Mesendoderm (in vitro differentiated cells): ENCODE measurements at places on chromosomes 16 and 17.
A peak's percentile ranks its signal among the peaks of the same experiment; 100 is the strongest.

DNA sequence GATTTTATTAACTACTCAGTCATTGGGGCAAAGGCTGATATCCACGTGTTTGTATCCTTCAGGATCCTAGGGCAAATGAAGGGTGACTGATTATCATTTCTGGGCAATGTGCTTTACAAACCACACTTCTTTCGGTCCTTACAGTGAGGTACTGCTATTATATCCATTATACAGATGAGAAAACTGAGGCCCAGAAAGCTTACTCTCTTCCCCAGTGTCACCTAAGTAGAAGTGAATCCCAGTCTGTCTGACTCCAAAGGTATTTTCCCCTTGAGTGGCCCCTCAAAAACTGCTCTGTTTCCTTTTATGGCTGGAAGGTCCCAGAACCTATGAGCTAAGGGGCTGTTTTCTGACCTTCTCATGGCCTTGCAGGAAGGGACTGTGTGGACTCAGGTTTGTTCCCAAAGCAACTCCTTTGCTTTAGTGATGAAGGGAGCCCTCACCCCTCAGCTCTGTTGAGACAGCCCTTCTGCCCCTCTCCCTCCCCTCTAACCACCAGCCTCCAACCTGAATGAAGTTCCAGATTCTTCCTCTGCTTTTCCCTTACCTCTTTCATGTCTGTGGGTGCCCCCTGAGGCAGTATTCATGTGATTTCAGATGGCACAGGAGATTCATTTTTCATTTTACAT, 27.4 kb upstream of the ADGRG1 start:
- DNase-seq: no peak

- no peak for DNase-seq
Measured at GRCh38 chr16:50568187-50568815, 20.1 kb downstream of the NKD1 start.

- DNase-seq: no peak
Measured at GRCh38 chr16:11562411-11562810, 24.3 kb downstream of the LITAF start.

DNA sequence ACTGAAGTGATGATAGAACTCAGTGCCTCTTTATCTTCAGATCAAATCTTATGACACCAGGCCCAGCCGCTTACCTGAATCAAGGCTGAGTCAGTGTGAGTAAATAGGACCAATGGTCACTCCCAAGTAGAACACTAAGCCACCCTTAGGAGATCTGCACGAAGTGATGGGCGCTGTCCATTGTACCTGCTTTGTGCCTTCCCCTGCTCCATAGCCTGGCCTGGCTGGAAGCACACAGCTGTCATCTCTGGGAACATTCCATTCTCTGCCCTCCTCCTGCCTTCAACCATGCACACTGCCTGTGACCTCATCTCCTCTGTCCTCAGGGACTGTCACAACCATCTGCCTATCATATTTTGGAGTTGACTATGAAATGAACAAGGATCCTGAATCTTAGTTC, 279.5 kb upstream of the ASIC2 start:
- peak; percentile 48 for DNase-seq

GRCh38 chr16:80309178-80309577, 231.6 kb upstream of the DYNLRB2 start:
- DNase-seq: no peak

- DNase-seq: no peak
Measured at GRCh38 chr17:4214157-4214556, 49.6 kb downstream of the ANKFY1 start.

GRCh38 chr17:35479271-35479670, 30.7 kb upstream of the SLFN13 start:
- no peak for DNase-seq

DNA sequence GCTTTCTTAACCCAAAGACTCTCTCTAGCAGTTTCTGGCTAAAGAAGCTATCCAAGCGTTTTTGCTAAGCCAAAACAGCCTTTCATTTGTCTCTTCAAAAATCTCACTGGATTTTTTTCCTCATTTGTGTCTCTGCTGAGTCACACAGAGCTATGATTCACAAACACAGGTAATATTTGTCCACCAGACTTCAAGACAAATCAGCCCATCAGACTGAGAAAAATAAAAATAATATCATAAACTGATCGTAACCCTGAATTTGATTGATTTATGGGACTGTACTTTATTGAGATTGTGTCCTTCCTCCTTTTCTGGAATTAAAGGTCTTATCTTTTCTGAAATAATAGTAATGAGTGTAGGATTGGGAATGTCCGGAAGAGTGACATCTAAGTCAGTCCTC, 25.8 kb downstream of the TRIM16 start:
- DNase-seq: no peak

DNA sequence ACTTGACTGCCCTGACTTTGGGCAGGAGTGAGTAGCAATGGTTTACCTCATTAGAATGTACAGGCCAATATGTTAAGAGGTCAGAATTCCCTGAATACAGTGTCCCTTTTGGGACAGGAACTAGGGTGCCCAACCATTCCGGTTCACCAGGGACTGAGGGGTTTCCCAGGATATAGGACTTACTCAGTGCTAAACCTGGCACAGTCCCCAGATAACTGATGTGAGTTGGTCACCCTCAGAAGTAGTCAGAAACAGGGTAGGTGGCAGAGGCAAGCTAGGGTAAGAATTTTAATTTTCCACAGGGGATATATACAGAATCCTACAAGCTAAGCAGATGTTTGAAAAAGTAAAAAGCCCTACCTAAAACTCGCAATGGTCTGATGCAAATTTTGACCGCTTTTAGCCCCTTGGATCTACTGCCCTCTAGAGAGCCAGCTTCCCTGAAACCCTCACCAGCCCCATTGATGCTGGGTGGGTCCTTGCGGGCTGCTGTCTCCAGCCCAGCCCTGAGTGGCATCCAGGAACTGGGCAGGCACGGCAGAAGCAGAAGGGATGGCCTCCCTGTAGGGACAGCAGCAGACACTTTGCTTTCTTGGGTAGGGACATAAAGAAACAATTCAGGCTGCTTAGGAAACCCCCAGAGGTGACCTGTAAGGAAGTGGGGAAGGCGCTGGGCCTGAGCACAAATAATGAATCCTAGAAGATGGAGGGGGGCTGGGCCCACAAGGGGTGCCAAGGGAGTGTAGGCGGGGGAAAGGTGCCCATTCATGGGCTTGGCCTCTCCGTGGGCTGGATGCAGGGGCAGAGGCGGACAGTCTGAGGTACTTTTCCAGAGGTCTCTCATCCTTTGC, 434.8 kb downstream of the SLC39A11 start:
- DNase-seq: peak; percentile 18

- no peak for DNase-seq
Measured at GRCh38 chr16:89386306-89387185, 103.8 kb downstream of the ANKRD11 start.

DNA sequence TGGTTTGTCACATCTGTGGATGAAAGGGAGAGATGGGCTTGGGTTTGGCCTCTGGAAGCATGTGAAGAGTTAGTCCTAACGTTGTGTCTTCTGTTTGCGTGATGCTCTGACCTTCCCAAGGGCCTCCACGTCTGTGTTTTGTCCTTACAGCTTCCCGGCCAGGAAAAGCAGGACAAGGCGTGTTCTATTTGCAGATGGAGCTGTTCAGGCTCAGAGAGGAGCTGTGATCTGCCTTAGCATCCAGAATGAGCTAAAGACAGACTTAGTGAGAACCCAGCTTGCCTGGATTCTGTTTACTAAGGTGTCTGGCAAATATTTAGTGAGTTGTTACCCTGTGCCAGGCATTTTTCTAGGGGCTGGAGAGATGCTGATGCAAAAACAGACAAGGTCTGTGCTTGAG, 282.1 kb downstream of the CBLN1 start:
- DNase-seq: no peak

DNA sequence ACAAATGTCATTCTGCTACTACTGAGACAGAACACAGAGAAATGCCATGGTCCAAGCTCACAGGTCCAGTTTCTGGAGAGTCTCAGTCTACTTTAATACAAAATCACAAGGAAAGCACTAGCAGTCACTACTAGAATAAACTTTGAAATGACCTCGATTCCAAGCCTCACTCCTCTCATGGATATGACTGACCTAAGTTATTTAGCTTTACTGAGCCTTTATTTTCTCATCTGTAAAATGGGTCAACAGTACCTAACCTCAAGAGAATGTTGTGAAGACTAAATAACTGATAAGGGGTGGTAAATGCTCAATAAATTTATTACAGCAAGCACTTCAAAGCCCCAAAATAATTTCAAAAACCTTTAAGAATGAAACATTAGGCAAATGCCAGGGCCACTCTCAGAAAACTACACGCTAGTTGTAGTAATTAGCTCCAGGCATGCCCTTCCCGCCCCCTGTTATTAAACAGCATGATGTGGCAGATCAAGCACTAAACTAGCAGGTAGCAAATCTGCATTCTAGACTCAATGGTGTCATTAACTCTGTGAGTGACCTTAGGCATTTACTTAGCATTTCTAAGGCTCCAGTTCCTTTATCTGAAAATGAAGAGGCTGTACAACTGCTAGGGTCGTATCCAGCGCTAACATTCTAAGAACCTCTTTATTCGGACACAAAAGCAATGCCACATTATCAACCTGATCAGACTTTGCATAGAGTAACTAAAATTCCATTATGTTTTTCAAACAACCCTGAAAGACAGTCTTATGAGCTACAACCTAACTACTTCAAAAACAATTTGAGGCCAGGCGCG, 8.4 kb downstream of the GSPT1 start:
- DNase-seq: no peak

- no peak for DNase-seq
Measured at GRCh38 chr17:27677191-27677590, 46.2 kb downstream of the LGALS9 start.

- DNase-seq: no peak
Measured at GRCh38 chr17:29642171-29642611, 19.5 kb upstream of the CORO6 start.

- DNase-seq: no peak
Measured at GRCh38 chr17:35843698-35844097, 25.0 kb downstream of the HEATR9 start.

GRCh38 chr16:19400711-19401110, 17.0 kb upstream of the TMC5 start:
- DNase-seq: peak; percentile 15

DNA sequence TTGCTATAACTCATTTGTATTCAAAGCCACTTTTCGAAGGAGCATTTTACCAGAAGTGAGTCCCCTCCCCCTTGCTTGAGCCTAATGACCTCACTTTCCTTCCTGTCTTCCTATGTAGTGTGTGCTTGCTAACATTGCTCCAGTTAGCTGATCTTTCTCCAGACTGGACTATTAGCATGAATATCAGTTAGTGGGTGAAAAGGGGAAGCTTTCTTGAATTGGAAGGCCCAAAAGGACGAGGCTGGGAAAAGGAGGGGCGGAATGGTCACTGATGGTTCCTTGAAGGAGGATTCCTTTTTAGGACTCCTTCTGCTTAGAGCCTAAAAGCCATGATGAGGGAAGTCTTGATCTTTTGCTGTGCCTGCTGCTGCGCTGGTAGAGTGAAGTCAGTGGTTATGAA, 11.9 kb downstream of the MAP3K3 start:
- DNase-seq: peak; percentile 78

DNA sequence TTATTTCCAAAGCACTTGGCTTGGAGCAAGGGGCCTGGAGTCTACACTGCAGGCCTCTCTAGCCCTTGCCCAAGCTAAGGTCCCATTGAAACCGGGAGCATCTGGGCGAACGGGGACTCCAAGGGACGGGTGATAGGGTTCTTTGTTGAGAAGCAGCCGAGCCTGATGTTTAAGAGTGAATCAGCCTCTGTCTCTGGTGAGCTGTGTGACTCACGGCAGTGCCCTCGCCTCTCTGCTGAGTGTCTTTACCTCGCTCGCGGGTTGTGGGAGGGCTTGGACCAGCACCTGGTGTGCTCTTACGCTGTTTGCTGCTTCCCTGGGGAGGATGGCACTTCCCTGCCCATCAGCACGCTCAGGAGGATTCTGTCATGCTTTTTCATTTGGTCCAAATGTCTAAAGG, 1.3 kb downstream of the HGS start:
- DNase-seq: no peak

DNA sequence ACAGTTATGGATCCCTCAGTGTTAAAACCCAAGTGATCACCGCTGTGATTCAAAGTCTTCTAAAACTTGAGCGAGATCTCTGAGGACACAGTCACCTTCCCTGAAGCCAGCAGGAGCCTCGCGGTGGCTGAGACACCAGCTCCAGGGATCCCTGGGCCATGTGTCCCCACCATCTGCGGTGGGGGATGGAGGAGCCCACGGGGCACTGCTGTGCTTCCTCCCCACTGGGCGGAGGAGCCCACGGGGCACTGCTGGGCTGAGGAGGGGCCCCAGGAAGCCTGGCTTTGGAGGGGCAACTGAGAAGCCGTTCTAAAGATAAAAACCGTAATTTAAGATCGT, 65.7 kb upstream of the METRNL start:
- no peak for DNase-seq

DNA sequence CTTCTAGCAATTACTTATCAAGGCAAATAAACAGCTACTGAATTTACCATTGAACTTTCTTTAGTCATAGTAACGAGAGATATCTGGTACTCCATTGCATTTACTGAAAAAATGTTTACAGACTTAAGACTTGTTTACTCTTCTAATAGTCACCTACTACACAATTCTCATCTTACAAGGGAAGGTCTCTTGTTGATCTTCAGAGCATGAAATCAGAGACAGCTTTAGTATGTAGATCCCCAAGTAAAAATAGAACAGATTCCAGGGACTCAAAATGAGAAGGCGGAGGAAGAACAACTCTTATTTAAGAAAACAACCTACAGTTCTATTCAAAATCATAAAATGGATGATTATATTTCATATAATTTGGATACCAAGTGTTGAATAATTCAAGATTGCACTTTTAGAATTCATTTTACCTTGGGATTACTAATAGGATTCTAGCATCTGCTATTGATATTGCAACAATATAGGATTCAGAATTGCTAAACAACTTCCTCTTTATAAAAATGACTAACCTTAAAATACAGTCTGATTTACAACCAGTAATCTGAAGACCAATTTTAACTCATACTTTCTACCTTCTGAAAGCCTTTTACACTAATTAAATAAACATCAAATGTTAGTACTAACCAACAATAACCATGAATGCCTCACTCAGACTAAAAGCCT, 20.8 kb downstream of the UBE2G1 start:
- no peak for DNase-seq

DNA sequence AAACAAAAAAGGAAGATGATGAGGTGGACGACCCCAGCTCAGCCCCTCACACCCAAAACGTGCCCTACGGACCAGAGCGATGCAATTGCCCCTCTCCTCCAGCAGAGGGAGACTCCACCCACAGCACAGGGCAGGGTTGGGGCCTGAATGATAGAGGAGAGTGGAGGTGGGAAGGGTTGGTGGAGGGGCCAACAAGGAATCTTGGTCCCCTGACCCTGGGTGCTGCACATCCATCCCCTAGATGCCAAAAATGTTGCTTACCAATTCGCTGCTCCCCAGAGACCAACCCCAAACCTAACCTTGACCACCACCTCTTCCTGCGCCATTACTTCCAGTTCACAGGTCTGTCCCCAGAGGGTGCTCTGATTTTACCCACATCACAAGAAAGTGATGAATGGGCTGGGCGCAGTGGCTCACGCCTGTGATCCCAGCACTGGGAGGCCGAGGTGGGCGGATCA, 12.9 kb downstream of the P2RX5 start:
- peak; percentile 81 for DNase-seq

GRCh38 chr17:13266606-13267005, 248.8 kb upstream of the ELAC2 start:
- DNase-seq: peak; percentile 14

GRCh38 chr17:20008242-20009051, 712 bp upstream of the SPECC1 start:
- peak; percentile 53 for DNase-seq

- DNase-seq: peak; percentile 20
Measured at GRCh38 chr17:30921544-30922196, at the start of gene ADAP2. TSS of gene ADAP2 (plus strand) at chr17:30921945. CDS start at chr17:30922015, 70 bp downstream.

- DNase-seq: no peak
Measured at GRCh38 chr16:82753821-82754220, 127.1 kb downstream of the CDH13 start.

- DNase-seq: no peak
Measured at GRCh38 chr17:72270273-72270924, 149.6 kb downstream of the SOX9 start.
